ENCODE measurements at places on chromosomes 13 and 19.
A peak's percentile ranks its signal among the peaks of the same experiment; 100 is the strongest.

- no peak for DNase-seq
These were observed 35.4 kb upstream of the INTS6 start for GRCh38 chr13:51488212-51488611.

DNA sequence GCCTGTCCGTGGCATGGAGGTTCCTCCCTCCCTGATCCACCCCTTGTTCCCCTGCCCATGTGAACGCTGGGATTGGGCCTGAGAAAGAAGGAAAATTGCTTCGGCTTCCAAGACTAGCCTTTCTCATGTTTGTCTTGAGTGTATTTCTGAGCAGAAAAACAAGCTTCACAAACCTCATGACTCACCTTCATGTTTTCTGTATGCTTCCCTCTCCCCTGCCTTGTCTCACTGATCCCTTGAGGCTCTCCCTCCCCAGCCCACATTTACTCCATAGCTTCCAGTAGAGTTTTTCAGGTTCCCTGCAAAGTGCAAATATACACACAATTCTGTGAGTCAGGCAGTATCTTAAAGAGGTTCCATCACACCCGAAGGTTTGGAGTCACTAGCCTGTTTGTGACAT is 572.4 kb downstream of the UQCRFS1 start:
- no peak for DNase-seq

GRCh38 chr13:97976610-97977521 is 23.4 kb downstream of the IPO5 start:
- DNase-seq: peak; percentile 57

- DNase-seq: no peak
These were observed 44.9 kb downstream of the LYL1 start for GRCh38 chr19:13057744-13058143.

- no peak for DNase-seq
These were observed 6.8 kb downstream of the ZC3H4 start for GRCh38 chr19:47106821-47107201.

GRCh38 chr13:20699715-20700114 is 3.8 kb upstream of the IL17D start:
- no peak for DNase-seq

DNA sequence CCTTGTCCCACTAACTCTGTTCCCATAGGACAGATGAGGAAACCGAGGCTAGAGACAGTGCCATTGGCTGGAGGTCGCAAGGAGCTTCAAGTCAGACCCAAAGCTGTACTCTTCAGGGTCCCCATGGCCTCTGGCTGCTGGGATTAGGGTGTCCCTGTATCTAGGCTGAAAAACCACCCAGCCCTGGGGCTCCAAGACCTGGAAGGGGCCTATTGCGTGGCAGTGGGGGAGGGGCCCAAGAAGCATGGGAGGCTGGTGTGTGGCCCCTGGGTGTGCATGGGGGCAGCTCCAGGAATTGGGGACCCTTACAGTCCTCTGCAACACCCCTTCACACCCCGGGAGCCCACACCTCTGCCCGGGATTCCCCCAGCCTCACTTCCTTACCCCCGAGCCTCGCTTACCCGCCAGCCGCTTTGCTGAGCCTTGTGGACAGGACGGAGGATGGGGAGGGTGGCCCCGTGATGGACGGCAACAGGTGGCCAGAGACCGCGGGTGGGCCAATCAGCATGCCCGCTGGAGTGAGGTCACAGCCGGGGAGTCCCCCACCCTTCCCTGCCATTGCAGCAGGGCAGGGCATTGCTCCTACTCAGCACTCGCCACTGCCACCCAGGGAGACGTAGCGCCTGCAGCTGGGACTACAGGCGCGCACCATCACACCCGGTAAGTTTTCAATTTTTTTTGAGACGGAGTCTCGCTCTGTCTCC is at the start of gene JSRP1:
Gene JSRP1, minus strand, starts transcription at position 436 of the 704 bp plus-strand sequence. CDS start 1,103 bp downstream, outside the sequence.
- no peak for DNase-seq

DNA sequence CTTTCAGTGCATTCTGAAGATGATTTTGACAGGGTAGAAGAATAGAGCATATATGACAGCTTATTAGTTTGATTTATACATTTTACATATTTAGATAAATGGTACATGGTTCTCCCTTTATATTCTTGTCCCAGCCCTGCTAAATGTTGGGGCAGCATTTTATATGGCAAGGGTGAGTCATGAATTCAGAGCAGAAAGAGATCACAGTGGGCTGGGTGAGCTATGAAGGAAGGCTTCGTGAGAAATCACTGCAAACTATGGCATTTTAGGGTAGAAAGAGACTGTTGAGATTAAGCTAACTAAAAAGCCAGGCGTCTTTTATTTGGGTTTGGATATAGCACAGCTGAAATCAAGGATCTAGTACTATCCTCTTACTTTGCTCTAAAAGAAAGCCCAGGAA is 23.9 kb upstream of the METTL21C start:
- no peak for DNase-seq

DNA sequence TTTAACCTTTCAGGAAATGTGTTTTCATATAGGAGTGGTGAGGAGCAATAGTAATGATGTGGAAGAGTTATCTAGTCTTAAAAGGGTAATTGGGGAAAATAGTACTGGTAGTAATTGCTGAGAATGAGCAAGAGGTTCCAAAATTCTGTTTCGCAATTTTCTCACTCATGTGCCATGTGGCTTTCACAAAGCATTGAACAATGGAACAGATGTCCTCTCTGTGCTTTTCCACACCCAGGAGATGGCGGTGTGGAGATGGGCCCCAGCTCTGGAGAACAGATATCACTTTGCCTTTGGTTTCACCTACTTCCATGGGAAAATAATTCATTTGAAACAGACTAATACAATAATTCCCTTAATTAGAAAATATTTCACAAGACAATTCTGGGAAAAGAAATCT is 170.0 kb upstream of the SLC10A2 start:
- DNase-seq: peak; percentile 72

GRCh38 chr13:59442944-59443486 is 720.7 kb downstream of the DIAPH3 start:
- peak; percentile 64 for DNase-seq

GRCh38 chr19:17292301-17293074 is 10.7 kb downstream of the ABHD8 start:
- peak; percentile 94 for DNase-seq

Measured in OCI-M1 (cell line).